Fibroblast of skin of scalp (primary cell): ENCODE measurements at places on chromosomes 2 and 18.

GRCh38 chr2:160326786-160327185 is 126.7 kb upstream of the ITGB6 start:
- no peak for DNase-seq

DNA sequence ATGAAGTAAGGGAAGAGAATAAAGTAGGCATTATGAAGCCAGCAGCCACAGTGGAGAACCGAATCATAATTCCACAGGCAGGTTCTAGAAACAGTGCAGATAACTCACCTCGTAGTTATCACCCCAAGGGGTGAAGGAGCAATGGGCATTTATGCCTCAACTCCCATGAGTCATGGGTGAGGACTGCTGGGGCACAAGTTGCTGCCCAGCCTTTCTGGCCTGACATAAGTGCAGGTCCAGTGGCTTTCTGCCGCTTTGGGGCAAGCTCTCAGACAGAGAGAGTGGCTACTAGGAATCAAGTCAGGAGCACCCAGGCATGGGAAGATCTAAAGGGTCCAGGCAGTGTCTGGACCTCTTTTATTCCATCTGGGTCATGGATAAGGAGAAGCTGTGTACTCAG is 149.8 kb downstream of the SUCLG1 start:
- DNase-seq = no peak

GRCh38 chr2:643334-643733 is 33.9 kb downstream of the TMEM18 start:
- no peak for DNase-seq

DNA sequence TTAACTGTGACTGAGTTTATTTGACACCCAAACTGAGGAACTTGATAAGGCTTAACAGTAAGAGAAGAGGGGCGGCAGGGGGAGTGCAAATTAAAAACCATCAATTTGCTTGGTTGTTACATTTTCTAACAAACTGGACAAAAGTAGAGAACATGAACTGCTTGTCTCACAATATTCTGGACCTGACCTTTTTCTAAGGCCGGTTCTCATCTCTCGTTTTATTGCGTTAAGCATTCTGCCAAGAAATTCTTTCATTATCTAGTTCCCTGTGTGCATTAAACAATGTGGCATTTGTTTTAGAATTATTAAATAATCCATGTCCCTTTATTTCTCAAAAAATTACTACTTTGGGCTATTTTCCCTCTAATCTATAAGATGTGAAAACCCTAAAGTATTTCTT is 565.2 kb upstream of the PKDCC start:
- DNase-seq = no peak

GRCh38 chr2:126644630-126645191 is 11.2 kb upstream of the GYPC start:
- DNase-seq = no peak

DNA sequence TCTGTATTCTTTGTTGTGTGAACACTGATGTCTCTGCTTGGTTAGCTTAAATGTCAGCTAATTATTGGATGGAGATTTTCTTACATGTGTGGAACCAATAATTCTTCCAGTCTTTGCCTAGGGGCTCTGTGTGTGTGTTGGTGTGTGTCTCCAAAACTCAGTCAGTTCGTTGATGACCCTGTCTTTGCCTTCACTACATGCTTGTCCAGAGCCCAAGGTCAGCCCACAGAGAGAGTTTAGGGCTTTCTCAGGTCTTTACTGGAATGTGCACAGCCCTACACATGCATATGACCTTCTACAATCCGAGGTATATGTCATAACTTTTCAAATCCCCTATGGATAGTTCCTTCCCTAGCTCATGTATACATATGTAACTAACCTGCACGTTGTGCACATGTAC is 74.1 kb upstream of the LDAH start:
- DNase-seq = no peak

DNA sequence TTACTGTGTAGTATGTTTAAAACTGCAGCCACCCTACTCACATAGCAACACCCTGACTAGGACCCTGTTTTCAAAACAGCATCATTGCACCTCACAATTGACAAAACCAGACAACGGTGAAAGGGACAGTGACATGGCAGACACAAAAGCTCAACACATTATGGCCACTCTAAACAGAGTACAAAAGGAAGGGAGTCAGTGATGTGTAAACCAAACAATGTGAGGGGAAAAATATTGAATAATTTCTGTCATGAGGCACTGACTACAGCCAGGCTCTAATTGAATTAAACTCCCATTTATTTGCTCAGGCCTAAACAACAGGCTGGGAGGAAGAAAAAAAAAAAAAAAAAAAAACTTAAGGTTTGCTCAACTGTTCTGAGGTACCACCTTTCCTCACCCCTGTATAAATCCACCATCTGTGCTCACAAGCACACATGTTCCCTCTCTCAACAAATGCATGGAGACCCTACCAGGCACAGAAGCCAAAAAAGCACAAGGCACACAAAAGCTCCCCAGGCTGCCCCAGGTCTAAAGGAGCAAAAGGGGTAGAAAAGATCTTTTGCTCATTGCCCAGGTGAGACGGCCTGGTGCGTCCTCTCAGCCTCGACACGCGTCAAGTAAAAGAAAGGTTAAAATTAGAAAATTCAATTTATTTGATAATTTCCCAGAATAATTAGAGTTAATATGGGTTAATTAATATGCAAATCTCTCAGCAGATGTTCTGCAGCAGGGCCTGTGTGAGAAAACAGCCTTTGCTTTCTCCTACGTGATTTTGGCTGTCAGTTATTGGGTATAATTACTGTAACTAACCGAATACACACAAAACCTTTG is 80.9 kb downstream of the ZEB2 start:
- no peak for DNase-seq

GRCh38 chr2:232890536-232890895 is 20.5 kb downstream of the SNORC start:
- DNase-seq = no peak

- DNase-seq = no peak
Measured at GRCh38 chr2:120348737-120349439, 3.0 kb downstream of the INHBB start.

GRCh38 chr2:217193431-217194340 is 333.8 kb upstream of the TNP1 start:
- DNase-seq = no peak

GRCh38 chr2:13572466-13572865 is 855.7 kb downstream of the TRIB2 start:
- DNase-seq = no peak

GRCh38 chr2:124080281-124081153 is 55.4 kb downstream of the CNTNAP5 start:
- DNase-seq = no peak

DNA sequence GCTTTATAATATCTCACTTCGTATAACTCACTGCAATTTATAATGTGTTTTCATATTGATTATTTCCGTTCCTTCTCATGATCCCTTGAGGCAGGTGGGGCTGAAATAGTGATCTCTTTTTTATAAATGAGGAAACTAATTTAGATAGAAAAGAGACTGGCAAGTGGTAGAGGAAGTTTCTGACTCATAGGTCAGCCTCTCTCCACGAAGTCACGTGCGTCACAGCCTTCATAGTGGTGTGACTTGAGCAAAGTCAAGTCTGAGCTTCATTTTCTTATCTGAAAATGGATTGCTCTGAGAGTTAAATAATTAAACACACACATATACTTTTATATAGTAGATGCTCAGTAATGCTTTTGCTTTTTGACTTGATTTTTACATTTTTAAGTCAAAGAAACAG is 19.9 kb downstream of the ABCG5 start:
- no peak for DNase-seq

DNA sequence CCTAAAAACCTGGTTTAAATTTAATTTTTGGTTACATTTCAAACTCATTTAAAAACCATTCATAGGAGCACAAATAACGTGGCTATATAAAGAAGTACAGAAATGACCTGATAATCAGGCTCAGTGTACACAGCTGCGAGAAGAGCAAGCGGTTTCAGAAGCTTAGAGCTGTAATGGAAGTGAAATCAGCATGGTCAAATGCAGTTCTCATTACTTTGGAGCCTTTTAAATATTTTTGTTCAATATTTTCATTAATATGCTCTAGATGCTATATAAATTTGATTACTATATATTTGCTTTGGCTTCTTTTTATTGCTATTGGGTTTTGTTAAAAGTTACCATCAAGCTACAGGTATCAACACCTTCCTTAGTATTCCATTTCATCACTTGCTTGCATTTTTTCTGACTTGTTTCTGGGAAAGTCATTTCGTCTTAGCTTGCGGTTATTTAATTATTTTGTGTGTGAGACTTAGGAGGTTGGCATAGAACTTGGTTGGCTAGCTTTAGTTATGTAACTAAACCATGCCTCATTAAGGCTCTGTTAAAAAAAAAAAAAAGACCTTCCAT is 58.7 kb downstream of the AFTPH start:
- DNase-seq = no peak

DNA sequence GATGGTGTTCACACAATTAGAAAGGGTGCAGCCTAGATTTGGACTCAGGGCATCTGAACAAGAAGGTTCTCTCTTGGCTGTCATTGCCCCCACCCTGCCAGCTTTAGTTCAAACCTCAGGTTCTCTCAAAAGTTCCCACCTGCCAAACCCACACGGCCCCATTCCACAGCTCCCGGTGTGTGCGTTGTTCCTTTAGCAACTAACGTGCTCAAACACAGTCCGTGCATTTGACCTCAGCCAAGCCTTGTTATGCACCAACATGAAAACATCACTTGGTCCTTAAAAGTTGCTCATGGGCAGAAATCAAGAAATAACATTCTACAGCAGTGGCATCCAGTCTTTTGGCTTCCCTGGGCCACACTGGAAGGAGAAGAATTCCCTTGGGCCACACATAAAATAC is 32.0 kb downstream of the LOXHD1 start:
- DNase-seq = no peak

DNA sequence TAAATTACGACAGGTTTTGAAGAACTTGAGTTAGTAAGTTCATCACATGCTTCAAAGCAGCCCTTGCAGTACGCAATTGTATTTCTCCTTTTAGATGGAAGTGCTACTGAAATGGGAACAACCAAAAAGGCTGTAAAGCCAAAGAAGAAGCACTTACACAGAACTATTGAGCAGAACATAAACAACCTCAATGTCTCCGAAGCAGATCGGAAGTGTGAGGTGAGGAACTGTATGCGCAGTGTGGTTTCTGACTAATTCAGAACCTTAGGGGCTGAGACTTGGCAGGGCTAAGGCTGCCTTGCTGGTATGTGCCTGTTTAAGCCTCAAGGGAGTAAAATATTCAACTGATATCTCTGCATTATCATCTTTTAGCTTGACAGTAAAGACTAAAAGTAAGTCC is 8.4 kb downstream of the NCAPH start:
- no peak for DNase-seq

DNA sequence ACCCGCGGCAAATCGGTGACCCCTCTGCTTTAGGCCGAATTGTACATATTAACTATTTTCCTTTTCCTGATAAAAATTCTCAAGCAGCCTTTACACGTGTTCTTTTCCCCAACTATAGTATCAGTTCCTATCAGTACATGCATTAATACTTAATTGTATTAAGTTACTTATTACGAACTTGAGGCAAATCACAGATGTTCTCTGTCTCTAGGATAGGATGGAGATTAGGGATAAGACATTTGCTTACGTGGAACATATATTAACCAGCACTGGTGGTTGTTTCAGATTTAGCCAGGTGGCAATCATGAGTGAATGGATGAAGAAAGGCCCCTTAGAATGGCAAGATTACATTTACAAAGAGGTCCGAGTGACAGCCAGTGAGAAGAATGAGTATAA is 675 bp downstream of the GEMIN6 start:
- DNase-seq = no peak

- no peak for DNase-seq
Measured at GRCh38 chr18:75160364-75160763, 48.6 kb downstream of the PTGR3 start.

DNA sequence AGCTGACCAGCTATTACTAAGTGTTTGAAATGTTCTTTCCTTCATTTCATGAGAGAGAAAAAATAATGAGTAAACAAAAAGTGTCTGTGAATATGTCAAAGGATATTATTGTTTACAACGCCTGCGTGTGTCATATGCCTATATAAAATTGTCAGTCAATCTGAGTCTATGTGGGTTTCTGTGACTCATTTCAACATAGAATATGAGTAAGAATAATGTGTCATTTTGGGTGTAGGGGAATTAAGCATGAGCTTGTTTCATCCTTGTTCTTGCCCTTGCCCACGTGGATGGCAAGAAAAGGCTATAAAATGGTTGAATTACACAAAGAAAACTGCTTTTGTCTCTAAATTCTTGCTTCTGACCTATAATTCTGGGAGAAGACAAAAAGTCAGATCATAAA is 466.0 kb downstream of the PTH2R start:
- no peak for DNase-seq

GRCh38 chr2:228942856-228943255 is 328.2 kb downstream of the PID1 start:
- no peak for DNase-seq

DNA sequence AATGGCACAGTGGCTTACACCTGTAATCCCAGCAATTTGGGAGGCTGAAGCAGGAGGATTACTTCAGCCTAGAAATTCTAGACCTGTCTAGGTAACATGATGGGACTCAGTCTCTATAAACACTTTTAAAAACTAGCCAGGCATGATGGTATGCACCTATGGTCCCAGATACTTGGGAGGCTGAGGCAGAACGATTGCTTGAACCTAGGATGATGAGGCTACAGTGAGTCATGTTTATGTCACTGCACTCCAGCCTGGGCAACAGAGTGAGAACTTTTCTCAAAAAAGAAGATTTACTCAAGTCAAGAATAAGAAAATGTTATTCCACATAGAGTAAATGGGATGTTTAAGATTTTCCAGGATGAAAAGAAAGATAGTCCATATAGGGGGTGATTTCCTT is 158.6 kb downstream of the HNMT start:
- DNase-seq = no peak

GRCh38 chr2:208064220-208064961 is 39.1 kb upstream of the PLEKHM3 start:
- peak; percentile 92 for DNase-seq

DNA sequence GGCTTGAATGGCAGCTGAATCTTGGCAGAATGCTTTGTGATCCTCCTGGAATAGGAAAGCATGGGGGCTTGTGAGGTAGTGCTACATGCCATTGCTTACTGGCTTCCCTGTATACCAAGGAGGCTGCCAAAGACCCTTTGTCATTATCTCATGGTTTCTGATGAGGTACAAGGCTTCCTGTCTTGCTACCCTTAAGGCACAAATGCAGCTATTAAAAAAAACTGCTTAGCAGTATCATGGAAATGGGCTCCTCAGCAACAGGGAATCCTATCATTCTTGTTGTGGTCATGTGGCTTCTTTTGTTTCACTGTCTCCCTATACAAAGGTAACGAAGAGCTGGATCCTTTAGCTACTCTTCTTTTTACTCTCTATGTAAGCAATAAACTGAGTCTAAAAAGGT is 6.6 kb upstream of the KANSL1L start:
- no peak for DNase-seq

DNA sequence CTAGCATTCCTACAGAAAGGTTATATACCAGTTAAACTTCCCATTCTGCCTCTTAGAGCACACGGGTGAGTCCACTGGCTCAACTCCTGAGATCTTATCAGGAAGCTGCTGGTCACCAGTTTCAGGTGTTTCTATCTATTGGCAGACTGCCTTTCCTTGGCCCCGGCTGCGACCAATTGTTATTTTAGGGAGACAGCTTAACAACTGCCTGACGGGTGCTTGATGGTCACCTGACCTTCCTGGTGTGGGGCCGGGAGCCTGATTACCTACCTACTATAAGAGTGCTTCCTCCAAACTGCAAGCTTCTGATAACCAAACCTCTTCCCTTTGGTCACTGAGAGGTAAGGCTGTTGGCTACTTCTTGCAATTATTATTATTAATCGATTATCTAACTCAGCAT is 122.1 kb upstream of the XIRP2 start:
- no peak for DNase-seq

- DNase-seq = no peak
Measured at GRCh38 chr18:78743078-78743477, 236.5 kb upstream of the SALL3 start.
